Fibroblast of villous mesenchyme (primary cell): ENCODE measurements at places on chromosomes 2 and 18.

GRCh38 chr2:241751152-241751551, 16.7 kb downstream of the D2HGDH start:
- no peak for DNase-seq

GRCh38 chr2:66596256-66596655, 161.3 kb downstream of the MEIS1 start:
- peak; percentile 93 for DNase-seq

- peak; percentile 87 for DNase-seq
Measured at GRCh38 chr2:152490686-152491455, 155.9 kb downstream of the FMNL2 start.

DNA sequence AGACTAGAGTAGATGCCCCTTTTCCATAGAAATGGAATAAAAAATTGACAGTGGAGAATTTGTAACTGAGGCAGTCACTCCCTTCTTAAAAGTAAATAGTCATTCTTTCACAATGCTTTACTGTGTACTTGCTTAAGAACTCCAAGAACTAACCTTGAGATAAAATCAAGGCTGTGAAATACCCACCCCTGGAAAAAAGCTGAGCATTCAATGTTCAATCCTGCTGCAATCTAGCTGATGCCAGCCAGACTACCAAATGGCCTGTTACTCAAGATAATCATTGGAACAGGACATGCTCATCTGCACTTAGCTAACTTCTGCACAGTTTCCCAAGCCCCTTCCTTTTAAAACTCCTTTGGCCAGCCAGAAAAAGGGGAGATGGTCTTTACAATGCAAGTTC, 367.4 kb upstream of the GULP1 start:
- DNase-seq = peak; percentile 78

GRCh38 chr2:159098361-159098760, 129.9 kb downstream of the TANC1 start:
- peak; percentile 65 for DNase-seq

GRCh38 chr18:13382954-13383827, 164.6 kb downstream of the LDLRAD4 start:
- DNase-seq = no peak

- DNase-seq = peak; percentile 38
Measured at GRCh38 chr2:228556717-228557116, 375.2 kb upstream of the SPHKAP start.

GRCh38 chr2:234623521-234623991, 126.7 kb upstream of the ARL4C start:
- no peak for DNase-seq

DNA sequence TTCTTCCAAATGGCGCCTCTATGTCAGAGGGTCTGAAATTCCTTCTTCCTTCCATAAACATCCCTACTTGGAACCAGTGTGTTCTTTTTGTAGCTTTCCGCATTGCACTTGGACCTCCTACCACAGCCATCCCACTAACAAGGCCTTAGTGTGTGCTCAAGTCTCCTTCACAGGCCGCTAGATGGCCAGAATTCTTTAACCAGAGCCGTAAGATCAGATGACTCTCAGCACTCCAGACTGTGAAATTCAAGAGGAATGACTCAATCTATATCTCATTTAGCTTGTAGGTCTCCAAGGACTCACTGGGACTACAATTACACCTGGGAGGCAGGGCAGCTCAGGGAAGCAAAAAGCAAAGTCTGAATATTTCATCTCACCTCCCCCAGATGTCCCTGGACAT, 298.9 kb downstream of the EIPR1 start:
- no peak for DNase-seq

DNA sequence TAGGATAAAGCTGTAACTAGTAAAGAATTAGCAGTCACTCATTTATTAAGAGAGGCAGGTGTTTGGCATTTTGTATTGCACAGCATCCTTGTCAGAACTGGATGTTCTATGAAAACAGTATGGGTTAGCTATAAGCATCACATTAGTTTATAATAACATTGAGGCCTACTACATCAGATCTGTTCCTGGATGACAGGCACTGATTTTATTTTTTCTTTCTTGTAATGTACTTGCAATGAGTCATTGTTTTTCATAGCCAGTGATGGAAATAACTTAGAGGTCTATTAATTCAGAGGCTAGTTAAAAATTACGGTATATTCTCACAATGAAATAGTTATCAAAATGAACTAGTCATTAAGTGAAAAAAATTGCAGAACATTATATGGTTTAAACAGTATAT, 13.0 kb upstream of the RMDN2 start:
- DNase-seq = peak; percentile 36

DNA sequence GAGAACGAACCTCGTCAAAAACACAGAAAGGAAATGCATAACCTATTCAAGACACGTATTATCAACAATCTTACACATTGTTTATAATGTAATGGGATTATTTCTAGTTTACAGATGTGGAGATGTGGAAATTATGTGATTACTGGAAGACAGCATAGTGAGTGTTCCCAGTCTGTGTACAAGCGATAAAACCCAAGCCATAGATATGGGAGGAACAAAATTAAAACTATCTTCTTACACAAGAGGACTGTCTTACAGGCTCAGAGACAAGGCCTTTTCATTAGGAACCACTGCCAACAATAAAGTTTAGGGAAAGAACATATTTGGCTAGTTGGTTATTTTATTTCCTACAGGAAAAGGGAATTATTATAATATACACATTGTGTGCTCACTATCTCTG, 20.3 kb downstream of the COBLL1 start:
- peak; percentile 80 for DNase-seq

GRCh38 chr2:188695953-188696352, 278.2 kb upstream of the COL3A1 start:
- DNase-seq = peak; percentile 91

- no peak for DNase-seq
Measured at GRCh38 chr2:8472545-8473323, 209.1 kb upstream of the ID2 start.

DNA sequence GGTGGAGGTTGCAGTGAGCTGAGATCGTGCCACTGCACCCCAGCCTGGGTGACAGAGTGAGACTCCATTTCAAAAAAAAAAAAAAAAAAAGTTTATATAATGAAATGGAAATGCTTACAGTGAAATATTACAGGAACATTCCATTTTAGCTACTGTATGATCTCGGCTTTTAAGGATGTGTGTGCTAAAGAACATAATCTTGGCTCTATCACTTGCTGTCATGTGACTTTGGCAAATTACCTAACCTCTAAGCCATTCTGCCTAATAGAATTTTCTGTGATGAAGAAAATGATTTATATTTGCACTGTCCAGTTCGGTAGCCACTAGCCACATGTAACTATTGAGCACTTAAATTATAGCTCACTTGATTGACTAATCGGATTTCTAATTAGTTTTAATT, 36.3 kb downstream of the SMAD4 start:
- DNase-seq = peak; percentile 57

GRCh38 chr2:230602562-230603230, 109.9 kb upstream of the CAB39 start:
- no peak for DNase-seq

- peak; percentile 8 for DNase-seq
Measured at GRCh38 chr2:178449700-178450523, 1.1 kb downstream of the PRKRA start.

GRCh38 chr18:77572537-77572936, 322.9 kb downstream of the GALR1 start:
- no peak for DNase-seq

GRCh38 chr2:4753721-4754120, 938.5 kb upstream of the SOX11 start:
- DNase-seq = no peak

- no peak for DNase-seq
Measured at GRCh38 chr18:23857756-23858155, 156.8 kb upstream of the TTC39C start.

GRCh38 chr2:96898641-96899412, 28.9 kb upstream of the SEMA4C start:
- no peak for DNase-seq

DNA sequence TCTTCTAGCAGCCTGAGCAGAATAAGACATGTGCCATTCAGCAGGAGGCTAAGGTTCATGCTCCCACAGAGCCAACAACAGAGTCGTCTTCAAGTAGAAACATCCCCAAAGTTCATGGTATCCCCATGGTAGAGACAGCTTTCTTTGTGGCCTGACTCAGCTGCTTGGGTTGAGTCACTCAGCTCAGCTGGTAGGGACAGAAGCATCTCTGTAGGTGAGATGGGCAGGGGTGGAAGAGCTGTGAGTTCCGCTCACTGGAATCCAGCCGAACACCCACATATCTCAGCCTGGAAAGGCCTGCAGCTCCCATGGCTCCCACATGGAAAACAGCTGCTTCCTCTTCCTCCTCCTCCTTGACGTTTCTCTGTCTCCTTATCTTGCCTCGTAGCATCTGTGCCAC, 792.7 kb downstream of the RNF144A start:
- no peak for DNase-seq

- DNase-seq = peak; percentile 19
Measured at GRCh38 chr2:7119132-7119835, 202.1 kb downstream of the RNF144A start.

DNA sequence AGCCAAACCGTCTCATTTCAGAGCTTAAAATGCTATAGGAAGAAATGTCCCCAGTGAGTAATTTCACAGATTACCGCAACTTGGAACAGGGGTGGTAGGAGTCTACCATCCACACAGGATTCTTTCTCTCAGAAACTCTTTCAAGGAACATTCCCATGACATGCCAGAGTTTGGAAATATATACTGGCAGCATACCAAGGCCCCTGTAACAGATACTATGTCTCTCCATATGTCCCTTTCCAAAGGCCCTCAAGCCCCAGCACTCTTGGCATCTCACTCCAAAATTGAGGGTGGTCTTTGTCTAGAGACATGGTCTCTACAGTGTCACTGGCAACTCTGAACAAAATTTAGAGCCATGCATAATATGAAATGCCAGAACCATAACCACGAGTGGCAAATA, 11.0 kb downstream of the FIGLA start:
- DNase-seq = no peak

GRCh38 chr2:119795309-119796303, 35.9 kb downstream of the PTPN4 start:
- no peak for DNase-seq

GRCh38 chr2:70357684-70358071, 55.8 kb upstream of the FAM136A start:
- no peak for DNase-seq

DNA sequence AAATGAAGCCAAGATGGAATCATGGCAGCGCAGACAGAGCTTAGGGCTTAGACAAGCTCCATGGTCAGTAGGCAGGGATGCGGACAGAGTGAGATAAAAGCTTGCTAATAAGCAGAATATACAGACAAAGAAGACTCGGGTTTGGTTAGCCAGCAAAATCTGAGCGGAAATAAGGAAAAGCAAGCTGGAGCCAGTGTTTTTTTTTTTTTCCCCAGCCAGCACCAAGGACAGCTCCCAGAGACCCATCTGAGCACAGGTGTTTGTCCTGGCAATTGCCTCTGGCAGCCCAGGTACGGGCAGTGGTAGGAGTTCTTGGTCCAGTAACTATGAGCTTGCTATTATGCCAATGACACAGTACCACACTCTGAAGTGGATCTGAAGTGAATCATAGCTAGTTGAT, 187.6 kb downstream of the ADCYAP1 start:
- no peak for DNase-seq

DNA sequence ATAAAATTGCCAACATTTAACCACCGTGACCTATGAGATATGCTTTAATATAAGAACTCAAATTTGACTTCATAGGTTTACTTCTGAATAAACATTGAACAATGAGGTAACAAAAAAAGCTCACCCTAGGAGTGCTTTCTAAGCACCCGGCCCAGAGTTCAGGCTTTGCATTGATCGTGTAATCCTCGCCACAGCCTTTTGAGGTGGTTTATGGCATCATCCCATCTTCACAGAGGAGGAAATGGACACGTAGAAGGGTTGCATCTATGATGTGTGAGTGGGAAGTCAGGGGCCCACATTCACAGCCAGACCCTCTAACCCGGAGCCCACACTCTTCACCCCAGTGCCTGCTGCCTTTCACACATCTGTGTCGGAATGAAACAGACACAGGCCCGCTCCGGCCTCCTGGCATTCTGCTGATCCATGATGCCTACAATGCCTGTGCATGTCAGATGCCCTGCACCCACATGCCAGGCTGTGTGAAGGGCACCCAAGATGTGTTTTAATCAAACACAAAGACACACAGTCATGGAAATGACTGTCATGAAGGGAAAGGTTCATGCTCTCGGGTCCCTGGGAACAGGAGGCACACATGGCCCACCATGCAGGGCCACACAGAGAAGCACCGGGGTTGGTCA, 48.6 kb upstream of the RPL31 start:
- DNase-seq = no peak

DNA sequence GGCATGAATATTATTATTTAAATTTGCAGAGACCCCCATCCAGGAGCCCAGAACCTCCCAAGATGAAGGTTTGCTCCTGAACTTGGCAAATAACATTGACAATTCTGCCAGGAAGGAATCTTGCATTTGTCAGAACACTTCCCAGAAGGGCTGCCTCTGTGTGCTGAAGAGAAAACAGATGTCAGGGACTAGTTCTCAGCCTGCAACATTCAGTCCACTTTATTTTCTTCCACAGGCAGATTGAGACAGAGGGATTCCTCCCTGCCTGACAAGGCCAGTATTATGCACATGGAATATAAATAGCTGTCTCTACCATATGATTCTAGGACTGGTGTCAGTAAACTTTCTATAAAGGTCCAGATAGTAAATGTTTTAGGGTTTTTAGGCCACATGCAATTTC, 171.5 kb upstream of the SIX2 start:
- no peak for DNase-seq

- no peak for DNase-seq
Measured at GRCh38 chr2:103739186-103739585, 977.4 kb downstream of the TMEM182 start.

DNA sequence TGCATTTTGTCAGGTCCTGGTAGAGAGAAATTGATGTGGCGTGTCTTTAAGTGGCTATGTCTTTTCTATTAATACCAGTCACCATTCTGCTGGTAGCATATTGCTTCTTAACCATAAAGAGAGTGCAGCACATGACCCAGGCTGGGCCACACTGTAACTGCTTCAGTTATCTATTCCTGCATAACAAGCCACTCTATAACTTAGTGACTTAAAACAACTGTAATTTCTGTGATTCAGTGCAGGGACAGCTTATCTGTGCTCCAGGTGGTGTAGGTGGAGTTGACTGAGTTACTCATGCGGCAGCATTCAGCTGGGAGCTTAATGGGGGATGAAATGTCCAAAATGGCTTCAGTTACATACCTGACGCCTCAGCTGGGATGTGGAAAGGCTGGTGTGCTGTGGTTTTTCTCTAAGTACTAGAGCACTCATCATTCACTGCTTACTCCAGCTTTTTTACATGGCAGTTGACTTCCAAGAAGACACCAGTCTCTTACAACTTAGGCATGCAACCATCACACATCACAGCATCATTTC, 742.4 kb downstream of the SATB2 start:
- no peak for DNase-seq

DNA sequence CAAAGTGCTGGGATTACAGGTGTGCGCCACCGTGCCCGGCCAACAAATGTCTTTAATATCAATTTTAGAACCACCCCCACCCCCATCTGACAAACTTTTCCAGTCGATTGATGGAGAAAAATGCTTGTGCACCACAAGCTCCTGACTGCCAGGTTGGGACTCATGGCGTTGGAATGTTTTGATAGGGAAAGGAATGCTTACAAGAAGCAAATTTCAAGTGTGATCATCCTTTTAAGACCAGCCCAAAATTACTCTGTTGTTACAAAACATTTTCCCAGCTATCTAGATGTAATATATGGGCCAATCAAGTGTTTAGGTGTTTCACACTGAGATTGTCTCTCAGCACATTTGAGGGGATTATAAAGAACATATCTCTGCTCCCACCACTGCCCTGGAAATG, 45.2 kb downstream of the UBXN4 start:
- peak; percentile 79 for DNase-seq
